Globus pallidus (tissue), 1 donor: ENCODE measurements at places on chromosomes 16 and 17.

DNA sequence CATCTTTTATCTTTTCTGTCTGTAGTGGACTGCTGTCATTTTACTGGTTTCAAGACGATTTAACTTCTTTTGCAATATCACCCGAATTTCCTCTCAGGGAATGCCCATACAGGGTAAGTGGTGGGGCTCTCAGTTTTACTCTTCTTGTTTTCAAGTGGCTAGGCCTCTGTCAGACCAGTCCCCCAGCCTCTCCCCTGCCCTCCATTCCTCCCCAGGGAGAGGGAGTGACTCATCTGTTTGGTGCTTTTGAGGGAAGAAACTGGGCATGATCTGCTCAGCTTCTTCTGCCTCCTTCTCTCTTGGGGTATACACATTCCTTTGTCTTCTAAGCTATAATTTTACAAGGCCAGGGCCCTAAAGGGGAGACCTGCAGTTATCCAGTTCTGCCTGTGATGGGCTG, 332.0 kb downstream of the CBLN1 start:
- DNase-seq, result no peak

- DNase-seq, result no peak
Measured at GRCh38 chr17:35052780-35053179, 10.7 kb downstream of the RFFL start.

- peak; percentile 54 for DNase-seq
Measured at GRCh38 chr17:33779234-33779591, 475.9 kb upstream of the CCL2 start.

DNA sequence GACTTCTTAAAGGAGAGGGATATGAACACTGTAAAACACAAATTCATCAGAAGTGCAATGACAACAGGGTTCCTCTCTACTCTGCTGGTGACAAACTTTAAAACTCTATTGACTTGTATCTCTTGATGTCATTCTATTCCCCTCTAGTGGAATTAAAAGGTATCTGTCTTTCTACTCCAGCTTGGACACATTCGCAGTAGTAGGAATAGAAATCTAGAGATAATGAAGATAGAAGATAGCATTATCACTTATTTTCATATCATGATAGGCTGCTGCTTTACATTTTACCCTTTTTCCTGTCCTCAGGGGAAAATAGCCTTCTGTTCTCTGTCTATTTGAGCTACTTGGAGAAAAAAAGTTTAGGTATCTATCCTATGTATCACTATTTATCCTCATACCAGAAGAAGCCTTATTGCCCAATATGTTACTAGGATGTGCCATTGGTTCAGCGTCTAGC, 209.6 kb upstream of the CACNG5 start:
- DNase-seq, result peak; percentile 49

DNA sequence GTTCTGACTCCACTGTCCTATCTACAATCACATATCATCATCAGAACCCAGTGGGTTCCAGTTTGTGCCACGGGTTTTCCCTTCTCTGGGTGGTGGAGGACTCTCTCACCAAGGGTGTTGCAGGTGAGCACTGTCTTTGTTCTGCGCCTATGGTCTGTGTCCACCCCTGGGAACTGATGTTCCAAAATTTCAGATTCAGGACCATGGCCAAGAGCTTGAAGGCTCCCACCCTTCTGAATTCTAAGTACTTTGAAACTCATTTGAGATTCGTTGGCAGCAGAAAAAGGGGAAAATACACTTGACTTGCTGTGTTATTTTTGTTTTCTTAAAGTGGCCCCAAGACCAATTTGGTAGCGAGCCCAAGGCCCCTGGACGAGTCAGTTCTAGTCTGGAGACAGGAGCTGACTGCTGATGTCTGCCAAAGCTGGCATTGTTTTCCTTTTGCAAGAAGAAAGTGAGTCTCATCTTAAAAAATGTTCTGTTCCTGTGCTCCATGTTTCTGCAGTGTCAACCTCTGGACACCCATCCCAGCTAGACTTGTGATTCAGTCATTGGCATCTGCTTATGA, 310.9 kb downstream of the HAPSTR1 start:
- peak; percentile 31 for DNase-seq

GRCh38 chr17:47888293-47888692, 7.7 kb upstream of the SP2 start:
- no peak for DNase-seq

- DNase-seq, result peak; percentile 84
Measured at GRCh38 chr16:75312875-75313274, 61.5 kb upstream of the BCAR1 start.

DNA sequence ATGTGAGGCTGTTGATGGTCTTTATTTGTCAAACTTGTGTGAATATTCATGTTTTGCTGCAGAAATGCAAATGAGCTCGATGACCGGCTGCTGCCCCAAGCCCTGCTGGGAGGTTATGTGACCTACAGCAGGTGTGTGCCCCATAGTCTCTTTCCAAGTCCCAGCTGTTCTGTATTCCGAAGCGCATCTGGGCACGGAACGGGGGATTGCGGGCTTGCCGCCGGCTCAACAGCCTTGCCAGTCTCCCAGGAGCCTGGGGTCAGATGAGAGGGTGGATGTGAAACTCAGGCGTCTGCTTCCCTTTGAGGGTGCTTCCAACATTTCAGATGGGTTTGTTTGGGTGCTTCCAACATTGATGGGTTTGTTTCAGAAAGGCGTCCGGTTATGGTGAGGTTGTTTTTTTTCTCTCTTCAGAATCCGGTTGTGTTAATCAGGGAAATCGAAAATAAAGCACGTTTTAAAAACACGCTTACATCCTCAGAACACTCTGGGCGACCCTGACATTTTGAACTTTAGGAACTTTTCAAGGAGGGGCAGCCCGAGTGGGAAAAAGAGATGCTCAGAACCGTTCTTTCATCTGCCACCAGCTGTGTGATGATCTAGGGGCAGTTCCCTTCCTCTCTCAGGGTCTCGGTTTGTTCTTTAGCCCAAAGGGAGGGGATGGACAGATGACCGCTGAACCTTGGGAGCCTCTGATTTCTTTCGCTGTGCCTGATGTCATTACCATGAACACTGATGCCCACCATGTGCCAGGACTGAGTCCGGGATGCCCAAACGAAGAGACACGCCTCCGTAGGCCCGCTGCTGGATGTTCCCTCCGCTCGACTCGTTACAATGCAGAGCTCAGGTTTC, 47.8 kb upstream of the AMZ2 start:
- no peak for DNase-seq

- no peak for DNase-seq
Measured at GRCh38 chr17:50620858-50621257, 13.8 kb upstream of the ABCC3 start.

DNA sequence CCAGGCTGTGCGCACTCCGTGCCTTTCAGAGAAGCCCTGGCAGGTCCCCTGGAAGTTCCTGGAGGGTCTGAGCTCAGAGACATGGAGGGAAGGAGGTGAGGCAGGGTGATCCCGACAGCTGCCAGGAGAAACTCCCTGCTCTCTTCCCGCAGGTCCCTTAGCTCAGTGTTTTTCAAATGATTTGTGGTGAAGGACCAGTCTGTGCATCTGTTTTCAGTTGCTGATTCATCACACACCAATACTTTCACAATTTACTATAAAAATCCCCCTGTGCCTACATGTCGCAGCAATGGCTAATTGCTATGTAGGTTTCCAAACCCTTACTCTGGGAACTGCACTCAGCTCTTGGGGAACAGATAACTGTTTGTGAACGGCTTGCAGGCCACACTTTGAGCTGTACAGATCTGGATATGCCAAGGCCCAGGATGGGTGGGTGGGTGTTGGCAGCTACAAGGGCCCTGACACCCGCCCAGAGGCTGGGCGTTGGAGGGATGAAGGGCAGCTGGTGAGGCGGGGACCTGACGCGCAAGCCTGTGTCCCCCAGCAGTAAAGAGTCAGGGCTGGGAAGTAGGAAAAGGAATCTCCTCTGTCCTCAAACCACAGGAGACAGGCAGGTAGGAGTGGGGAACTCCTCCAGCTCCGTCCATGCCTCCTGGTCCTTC, 20.5 kb upstream of the EMP2 start:
- DNase-seq, result no peak

- no peak for DNase-seq
Measured at GRCh38 chr16:11306997-11307638, 26.0 kb upstream of the PRM1 start.

DNA sequence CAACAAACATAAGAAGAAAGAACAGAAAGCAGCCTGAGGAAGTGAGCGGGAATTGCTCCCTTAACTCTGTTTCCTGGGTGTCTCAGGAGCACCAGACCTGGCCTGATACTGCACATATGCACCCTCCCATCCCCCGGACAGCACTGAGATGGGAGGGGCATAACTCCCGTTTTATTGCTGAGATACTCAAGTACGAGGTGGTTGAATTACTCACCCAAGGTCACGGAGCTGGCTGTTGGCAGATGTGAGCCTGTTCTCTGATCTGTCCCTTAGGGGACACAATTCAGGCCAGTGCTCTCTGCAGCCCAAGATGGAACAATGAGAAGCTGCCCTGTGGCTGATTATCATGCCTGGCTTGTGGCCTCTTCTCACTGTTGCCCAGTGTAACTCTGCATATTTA, 9.1 kb upstream of the MED9 start:
- no peak for DNase-seq

- no peak for DNase-seq
Measured at GRCh38 chr17:11284811-11285210, 43.8 kb downstream of the SHISA6 start.

GRCh38 chr17:34246881-34247280, 8.2 kb upstream of the CCL2 start:
- no peak for DNase-seq

GRCh38 chr17:40848583-40849235, 18.3 kb downstream of the KRT12 start:
- no peak for DNase-seq

DNA sequence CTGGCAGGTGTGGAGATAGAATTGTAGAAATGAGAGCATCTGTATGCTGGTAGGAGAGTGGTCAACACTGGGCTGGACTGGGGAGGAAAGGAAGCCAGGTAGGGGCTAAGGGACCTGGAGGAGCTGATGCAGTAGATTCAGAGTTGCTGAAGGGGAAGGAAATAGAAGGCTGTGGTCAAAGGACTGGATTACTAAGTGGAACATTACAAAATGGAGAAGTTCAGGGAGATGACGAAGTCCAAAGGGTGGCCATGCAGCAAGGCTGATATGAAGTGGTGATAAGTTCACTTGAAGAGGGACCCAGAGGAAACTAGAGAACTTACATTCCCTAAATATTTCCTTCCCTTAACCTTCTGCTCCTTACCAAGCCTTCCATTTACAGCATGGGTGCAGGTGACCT, 8.6 kb upstream of the CCL2 start:
- peak; percentile 46 for DNase-seq

- DNase-seq, result no peak
Measured at GRCh38 chr17:64282753-64283080, 19.7 kb upstream of the TEX2 start.
